ENCODE measurements at places on chromosomes 7 and 10. TPM values are rescaled to one million over a fixed set of nuclear protein-coding genes. Genes with fewer than 3 reads are reported as not detected.

ANXA8L1 gene
- total RNA-seq, result 0.04 TPM

OR2A1 gene
- not detected for total RNA-seq

GRCh38 chr10:47024399-47025252 is 113.4 kb downstream of the PTPN20 start:
- peak; percentile 5 for DNase-seq

- no peak for DNase-seq
Observed at GRCh38 chr10:50421026-50421719, 169.9 kb upstream of the ASAH2 start.

DNA sequence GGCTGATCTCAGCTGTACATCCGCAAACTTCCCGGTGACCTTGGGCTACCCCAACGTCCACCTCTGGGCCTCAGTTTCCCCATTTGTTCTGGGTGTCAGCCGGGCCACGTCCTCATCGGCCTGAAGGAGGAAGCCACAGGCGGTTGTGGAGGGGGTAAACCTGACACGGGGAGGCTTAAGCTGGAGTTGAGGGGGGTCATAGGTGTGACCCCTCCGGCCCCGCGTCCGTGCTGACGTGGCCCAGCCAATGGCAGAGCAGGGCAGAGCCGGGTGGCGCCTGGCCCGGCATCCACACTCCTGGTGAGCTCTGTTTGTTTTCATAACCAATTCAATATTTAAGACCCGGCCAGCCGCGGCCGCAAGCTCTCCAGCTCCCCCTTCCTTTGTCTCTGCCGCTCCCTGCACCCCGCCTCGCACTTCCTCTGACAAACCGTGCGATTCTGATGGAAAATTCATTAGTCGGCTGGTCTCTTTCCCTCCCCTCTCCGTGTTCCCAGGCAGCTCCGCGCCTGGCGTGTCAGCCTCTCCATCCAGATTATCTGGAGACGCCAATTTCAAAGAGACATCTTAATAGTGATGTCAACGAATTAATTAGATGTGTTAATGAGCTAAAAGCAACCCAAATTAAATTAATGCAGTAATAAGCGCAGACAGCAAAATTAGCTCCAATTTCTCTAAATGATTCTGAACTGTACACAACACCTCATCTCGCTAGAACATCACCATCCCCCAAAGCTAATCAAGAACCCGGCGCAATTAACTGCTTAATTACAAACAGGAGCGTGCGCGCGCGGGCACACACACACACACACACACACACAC is 55.4 kb downstream of the MICALL2 start:
- no peak for DNase-seq

- DNase-seq, result no peak
Observed at GRCh38 chr10:12980102-12980661, 21.3 kb downstream of the CCDC3 start.

CYP26C1 gene
- total RNA-seq, result 0.33 TPM

PAPOLB gene
- total RNA-seq, result 0.04 TPM

DLX6 gene
- total RNA-seq, result not detected

SPDYE16 gene
- not detected for total RNA-seq

GRCh38 chr7:150332852-150333635 is 8.4 kb downstream of the RARRES2 start:
- no peak for DNase-seq

- DNase-seq, result no peak
Observed at GRCh38 chr10:104142081-104142480, 20.1 kb downstream of the SFR1 start.

- DNase-seq, result no peak
Observed at GRCh38 chr7:28347475-28348318, 64.6 kb upstream of the CREB5 start.

MBL2 gene
- total RNA-seq, result not detected

GRCh38 chr7:23422384-23422783 is 47.9 kb downstream of the IGF2BP3 start:
- DNase-seq, result no peak

- DNase-seq, result no peak
Observed at GRCh38 chr10:127276794-127277462, 80.5 kb upstream of the INSYN2A start.

DNA sequence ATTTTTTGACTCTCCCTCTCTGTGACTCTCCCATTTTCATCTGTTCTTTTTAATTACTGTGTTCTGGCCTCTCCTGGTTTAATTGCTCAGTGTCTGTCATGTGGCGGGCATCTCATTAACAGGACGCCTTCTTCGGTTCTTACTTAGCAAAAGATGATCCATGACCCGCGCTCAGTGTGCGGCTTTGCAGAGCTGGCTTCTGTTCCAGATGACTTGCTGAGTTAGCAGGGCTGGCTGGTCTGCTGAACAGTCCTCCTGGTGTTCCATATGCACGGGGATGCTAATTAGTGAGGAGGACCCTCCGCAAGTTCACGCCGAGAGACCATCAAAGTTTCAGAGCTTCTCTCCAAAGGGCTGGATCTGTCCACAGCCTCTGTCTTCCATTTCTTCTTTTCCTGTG is 258.6 kb upstream of the MKI67 start:
- DNase-seq, result no peak

DNA sequence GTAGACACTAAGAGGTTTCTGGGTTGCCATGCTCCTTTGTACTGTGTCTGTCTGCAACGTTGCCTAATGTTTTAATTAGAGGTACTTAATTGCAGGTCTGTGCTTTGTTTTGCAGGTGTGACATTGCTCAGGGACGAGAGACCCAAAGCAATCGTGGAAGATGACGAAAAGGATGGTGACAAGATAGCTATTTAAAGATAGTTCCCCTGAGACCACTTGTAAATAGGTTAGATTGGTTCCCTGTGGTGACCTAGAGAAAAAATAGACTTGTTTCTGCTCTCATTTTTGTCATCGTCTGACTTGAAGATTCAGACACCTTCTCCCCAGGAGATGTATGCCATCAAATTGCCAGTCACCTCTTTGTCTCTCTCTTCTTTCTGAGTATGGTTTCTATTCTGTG is 20.1 kb downstream of the PPP1R17 start:
- DNase-seq, result no peak

DNA sequence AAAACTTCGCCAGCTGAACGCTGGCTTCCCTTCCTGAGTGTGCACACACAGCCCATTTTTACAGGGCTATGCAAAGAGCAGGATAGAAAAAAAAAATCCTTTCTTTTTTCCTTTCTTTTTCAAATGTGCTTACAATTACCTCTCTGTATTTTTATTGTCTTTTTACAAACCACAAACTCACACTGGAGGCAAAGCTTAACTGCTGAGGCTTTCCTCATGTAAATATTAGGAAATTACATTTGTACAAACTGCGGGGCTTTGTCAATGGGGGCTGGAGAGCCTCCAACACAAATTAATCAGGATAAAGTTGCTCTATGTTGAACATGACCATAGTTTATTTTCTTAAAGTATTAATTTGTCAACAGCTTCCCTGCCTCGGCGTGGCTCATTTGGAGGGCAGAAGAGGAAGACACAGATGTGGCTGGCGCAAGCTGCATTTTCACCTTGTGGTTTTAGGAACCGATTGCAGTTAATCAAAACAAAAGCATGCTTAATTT is 411.7 kb upstream of the MKI67 start:
- no peak for DNase-seq

KIF20B gene
- total RNA-seq, result 14.2 TPM

GRCh38 chr7:118039963-118040489 is 143.9 kb upstream of the LSM8 start:
- no peak for DNase-seq

JAKMIP3 gene
- 0.07 TPM for total RNA-seq

Measured in pulmonary artery endothelial cell (primary cell).